Pons (tissue), 1 donor: ENCODE measurements at places on chromosomes 13 and 19.
A peak's percentile ranks its signal among the peaks of the same experiment; 100 is the strongest.

DNA sequence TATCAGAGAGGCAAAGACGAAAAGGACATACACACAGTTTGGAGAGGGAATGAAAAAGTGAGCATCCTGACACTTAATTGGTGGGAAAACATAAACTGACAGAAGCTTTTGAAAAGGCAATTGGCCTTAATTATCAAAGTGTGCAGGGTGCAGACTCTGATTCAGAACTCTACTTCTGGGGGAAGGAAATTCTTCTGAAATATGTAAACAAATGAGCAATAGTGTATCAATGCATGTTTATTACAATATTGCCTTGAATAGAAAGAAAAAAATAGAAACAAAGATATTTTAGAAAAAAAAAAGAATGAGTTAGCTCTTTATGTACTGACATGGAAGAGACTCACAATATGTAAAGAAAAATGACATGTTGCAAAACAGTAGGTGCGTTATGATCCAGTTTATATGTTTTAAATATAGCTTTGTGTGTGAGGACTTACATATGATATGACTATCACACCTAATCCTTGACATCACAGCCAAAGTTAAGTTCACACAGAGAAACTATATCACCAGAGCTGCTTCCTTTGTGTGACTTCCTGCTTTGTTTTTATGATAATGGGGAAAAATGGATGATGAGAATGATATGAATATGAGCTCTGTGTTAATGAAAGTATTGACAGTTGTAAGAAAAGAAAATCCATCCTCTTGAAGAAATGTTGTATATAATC is 182.4 kb downstream of the KCTD12 start:
- DNase-seq: no peak

DNA sequence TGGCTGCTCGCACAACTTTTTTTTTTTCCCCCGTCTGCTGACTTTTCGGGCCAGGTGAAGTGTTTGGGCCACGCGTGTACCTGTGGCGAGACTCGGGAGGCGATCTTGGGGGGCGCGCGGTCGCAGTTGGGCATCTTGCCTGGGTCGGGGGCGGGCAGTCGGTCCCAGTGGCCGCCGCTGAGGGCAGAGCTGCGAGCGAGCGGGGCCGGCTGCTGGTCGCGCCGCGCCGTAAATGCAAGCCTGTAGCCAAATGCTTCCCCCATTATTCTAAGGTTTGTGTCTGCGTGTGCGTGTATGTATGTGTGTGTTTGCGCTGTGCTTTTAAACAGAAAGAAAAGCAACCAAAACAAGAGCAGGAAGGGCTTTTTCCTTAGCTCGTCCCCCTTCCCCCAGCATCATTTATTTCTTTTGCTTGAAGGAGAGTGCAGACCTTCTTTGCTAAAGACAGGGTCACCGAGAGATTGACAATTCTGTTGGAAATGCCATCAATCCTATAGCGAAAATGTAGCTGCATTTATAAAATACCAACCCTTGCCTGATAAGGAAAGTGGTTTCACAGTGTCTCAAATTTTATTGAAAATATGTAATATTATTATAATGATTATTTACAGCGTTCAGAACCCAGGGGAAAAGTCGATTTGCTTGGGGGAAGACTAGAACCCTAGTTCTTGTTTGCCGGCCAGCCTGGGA is 143.2 kb upstream of the ZNF536 start:
- DNase-seq: no peak

- DNase-seq: no peak
Measured at GRCh38 chr13:30487075-30487470, 21.3 kb upstream of the HMGB1 start.

DNA sequence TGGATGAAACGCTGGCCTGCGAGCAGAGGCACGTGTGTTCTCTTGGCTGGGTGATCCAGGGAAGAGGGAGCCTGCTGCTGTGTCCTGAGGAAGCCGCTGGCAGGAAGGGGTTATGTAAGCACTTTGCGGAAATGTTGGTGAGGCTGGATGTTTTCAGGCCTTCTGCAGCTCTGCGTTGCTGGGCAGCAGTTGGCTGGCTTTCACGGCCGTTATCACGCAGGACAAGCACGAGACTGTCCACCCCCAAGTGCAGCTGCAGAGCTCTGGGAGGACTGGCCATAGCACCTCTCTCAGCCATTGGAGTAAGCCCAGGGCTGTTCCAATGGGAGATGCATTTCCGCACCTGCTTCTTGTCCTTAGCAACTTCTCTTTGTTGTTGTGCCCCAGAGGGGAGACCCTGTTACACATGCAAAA is 146.9 kb upstream of the SOX21 start:
- DNase-seq: peak; percentile 64
